Lung (tissue), 17 donors: ENCODE measurements at places on chromosomes 13 and 19. TPM values are rescaled to one million over a fixed set of nuclear protein-coding genes. Genes with fewer than 3 reads are reported as not detected.

DNA sequence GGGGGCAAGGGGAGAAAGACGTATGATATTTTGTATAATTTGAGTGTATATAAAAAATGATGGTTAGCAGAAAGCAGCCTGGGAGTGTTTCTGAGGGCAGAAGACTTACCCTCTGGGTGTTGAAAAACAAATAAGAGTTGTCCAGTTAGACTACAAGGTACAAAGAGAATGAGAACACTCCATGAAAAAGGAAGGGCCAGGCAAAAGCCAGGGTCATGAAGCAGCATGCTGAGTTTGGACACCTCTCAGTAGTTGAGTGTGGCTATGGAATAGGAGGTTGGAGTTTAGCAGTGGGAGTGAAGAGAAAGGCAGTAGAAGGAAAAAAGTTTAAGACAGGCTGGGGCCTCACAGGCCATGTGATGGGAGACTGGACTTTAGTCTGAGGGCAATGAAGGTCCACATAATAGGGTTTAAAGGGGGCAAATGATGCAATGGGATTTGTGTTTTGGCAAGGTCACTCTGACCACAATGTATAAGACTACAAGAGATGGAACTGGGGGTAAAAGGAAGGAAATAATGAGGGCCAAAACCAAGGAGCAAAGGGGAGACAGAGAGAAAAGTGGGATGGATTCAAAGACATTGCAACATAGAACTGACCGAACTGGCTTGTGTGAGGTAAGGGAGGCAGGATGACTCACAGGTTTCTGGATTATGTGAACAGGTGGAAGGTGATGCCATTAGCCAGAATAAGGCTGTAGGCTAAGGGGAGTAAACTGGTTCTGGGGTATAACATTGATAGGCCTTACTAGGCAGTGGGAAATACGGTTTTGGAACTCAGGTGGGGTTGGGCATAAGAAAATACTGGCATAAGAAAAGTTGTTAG lies 76.6 kb downstream of the SERP2 start:
- no peak for DNase-seq

DNA sequence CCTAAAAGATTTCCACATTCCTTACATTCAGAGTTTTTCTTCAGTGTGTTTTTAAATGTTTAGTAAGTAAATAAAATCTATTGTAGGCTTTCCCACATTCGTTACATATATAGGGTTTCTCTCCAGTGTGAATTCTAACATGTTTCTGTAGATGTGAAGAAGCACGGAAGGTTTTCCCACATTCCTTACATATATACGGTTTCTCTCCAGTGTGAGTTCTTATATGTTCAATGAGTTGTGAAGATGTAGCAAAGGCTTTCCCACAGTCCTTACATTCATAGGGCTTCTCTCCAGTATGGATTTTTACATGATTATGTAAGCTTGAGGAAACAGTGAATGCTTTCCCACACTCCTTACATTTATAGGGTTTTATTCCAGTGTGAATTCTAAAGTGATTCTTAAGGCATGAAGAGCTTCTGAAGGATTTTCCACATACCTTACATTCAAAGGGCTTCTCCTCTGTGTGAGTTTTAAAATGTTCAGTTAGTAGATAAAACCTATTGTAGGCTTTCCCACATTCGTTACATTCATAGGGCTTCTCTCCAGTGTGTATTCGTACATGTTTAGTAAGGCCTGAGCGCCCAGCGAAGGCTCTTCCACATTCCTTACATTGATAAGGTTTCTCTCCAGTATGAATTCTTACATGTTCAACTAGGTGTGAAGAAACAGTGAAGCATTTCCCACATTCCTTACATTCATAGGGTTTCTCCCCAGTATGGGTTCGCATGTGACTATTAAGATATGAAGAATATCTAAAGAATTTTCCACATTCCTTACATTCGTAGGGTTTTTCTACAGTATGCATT lies 18.2 kb downstream of the ZNF121 start:
- no peak for DNase-seq

The PLK5 gene
- polyA plus RNA-seq = not detected

DNA sequence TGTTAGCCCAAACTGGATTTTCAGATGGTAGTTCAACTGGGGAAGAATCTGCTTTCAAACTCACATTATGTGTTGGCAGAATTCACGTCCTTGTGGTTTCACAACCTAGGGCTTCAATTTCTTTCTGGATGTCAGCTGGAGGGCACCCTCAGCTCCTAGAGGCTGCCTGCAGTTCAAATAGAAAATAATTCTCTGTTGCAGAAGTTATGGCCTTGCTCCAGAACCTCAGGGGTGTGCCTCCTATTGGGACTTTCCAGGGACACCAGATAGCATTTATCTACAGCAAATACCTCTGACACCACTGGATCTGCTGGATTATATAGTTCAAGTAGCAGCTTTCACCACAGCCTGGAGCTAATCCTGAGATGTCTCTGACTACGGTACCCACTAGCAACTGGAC lies 11.8 kb upstream of the RB1 start:
- DNase-seq = no peak

GRCh38 chr19:48913114-48913889 lies 13.2 kb downstream of the NUCB1 start:
- DNase-seq = no peak

GRCh38 chr13:45341799-45342500 lies 967 bp upstream of the TPT1 start:
- DNase-seq = peak; percentile 58

GRCh38 chr19:35514282-35514809 lies 897 bp upstream of the DMKN start:
- DNase-seq = no peak

The APLP1 gene
- 0.94 TPM for polyA plus RNA-seq

DNA sequence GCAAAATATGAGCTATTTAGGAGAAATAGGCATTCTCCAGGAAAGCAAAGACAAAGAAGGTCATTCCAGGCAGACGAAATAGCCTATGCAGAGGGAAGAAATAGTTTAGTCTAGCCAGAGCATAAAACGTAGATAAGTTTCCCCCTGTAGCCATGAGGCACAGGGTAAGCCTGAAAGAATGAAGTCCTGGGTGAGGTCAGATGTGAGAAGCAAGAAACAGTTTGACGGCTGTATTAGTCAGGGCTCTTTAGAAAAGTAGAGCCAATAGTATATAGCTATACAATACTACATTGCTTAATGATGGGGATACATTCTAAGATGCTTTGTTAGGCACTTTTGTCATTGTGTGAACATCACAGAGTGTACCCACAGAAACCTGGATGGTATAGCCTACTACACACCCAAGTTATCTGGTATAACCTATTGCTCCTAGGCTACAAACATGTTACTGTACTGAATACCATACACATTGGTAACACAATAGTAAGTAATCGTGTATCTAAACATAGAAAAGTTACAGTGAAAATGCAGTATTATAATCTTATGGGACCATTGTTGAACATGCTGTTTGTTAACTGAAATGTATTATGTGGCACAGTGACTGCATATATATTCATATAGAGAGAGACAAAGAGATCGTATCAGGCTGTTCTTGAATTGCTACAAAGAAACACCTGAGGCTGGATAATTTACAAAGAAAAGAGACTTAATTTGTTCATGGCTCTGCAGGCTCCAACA lies 59.3 kb upstream of the WDFY2 start:
- no peak for DNase-seq

- DNase-seq = no peak
These were observed 62.8 kb upstream of the SACS start for GRCh38 chr13:23496255-23496654.

The ERICH6B gene
- polyA plus RNA-seq = not detected

The KCNRG gene
- 2.9 TPM for polyA plus RNA-seq

DNA sequence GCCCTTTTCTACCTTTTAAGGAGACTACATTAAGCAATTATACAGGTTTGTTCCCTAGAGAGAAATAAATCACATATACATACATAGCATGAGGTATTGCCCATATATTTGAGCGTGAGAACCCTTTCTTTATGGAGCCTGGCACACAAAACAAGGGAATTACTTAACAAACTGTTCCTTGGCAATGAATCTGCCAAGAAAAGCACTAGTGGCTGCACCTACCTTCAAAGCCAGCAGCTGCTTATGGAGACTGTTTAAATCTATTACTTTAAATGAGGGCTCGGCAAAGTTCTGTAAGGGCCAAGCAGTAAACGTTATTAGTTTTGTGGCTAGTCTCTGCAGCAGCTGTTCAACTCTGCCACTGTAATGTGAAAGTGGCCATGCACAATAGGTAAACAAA lies 7.0 kb downstream of the RFX1 start:
- no peak for DNase-seq

The KPTN gene
- polyA plus RNA-seq = 12.1 TPM

The GRIK5 gene
- 0.26 TPM for polyA plus RNA-seq

DNA sequence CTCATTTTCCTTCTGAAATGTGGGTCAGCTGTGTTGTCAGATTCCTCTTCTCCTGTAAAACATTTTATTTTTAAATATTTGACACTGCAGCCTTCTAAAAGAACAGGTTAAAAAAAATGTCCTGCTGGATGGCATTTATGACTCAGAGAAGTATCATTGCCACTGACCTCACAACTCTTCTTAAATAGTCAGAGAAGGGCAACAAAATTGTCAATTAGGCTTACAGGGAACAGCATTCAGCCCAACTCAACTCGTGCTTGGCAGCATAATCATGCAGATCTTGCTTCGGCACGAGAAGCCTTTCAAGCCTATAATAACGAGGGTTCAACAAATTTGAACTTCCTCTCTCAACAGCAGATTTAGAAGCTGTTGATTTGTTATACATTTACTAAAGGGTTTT lies 296.7 kb upstream of the DACH1 start:
- no peak for DNase-seq

The ZFR2 gene
- 0.16 TPM for polyA plus RNA-seq

DNA sequence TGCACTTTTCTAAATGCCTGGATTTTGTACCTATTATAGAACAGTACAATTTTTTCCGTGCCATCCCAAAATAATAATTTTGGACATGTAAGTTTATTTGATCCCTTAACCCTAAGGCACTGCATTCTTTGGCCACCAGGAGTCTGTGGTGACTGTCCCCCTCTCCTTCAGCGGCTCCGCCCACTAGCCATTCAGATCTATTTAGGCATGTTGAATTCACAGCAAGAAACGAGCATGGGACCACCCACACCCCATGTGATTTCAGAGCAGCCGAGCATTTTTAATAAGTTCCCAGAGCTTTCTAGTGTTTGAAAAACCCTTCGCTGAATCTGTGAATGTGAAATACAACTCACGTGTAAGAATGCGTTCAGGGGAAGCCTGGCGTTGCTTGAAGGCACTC lies 567.5 kb downstream of the MYO16 start:
- no peak for DNase-seq

The URAD gene
- not detected for polyA plus RNA-seq

The NLRP11 gene
- polyA plus RNA-seq = not detected

The ELSPBP1 gene
- not detected for polyA plus RNA-seq

DNA sequence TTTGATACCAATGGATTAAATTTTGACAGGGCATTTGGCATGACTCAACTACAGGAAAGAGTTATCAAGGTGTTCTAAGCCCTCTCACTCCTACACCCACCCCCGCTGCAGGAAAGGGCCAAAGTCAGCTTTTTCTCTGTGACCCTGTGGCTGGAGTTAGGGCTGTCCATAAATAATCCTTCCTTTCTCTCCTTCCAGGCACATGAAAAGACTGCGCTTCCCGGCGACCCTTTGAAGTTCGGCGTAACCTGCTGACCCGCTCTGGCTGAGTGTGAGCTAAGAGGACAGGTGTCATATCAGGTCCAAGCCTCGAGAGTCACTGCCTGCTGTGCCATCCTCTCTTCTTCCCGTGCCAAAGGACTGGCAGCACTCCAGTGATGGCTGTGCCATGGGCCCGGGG lies 25.6 kb downstream of the ZNF114 start:
- no peak for DNase-seq

DNA sequence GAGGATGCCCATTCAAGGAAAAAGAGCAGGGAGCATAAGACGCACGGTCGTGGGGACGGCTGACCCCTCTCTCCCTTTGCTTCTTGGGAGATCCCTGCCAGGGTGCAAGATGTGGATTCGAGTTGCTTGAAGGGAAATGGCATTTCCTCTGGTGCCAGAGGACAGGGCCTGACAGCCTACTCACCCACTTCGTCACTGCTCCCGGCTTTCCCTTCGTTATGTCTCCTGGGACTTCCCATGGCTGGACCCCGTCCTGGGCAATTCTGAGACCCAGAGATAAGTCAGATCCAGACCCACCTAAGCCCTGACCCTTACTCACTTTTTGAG lies 1.2 kb downstream of the TBC1D17 start:
- DNase-seq = no peak

- DNase-seq = no peak
These were observed 676 bp upstream of the POLRMT start for GRCh38 chr19:633786-634639.
